ENCODE measurements at places on chromosomes 12 and 14.
A peak's percentile ranks its signal among the peaks of the same experiment; 100 is the strongest.

DNA sequence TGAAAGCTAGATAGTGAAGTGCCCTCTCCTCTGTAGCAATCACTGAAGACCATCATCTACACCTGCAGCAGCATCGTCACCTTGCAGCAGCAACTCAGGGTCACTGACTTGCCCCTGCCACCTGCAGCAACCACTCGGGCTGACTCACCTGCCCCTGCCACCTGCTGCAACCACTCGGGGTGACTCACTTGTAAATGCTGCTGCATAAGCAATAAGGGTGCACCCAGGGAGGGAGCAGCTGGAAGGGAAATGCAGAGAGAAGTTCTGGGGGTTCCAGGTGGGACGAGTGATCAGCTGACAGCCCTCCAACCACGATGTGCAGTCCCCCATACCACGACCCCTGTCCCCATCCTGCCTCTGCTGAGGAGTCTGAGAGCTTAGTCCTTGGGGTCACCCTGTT, 357.1 kb upstream of the SFSWAP start:
- no peak for DNase-seq

GRCh38 chr14:60067882-60068281, 23.8 kb upstream of the PCNX4 start:
- no peak for DNase-seq

DNA sequence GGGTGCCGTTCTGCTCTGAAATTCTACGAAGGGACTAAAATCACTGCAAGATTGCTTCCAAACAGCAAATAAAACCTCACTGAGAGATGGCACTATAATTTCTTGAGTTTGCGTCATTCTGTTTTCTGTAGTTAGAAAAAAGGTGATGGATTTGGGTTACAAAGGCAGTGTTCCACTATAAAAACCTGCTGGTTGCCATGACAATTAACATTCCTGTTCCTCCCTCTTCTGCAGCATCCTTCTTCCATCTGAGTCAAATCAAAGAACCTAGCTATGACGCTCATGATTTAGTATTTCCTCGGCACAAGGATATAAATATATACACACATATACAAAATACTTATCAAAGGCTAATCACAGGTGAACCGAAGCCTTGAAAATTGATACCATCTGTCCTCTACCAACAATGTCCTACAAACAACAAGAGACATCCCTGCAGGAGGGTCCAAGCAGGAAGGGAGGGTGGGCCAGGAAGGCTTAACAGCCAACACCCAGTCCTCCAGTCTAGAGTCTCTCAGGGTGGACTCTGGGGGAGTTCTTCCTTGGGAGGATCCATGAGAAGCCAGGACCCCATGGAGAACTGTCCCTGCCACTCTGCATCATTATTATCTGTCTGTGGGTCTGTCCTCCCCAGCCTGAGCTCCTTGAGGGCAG, 21.4 kb downstream of the TMCC3 start:
- DNase-seq, result no peak

DNA sequence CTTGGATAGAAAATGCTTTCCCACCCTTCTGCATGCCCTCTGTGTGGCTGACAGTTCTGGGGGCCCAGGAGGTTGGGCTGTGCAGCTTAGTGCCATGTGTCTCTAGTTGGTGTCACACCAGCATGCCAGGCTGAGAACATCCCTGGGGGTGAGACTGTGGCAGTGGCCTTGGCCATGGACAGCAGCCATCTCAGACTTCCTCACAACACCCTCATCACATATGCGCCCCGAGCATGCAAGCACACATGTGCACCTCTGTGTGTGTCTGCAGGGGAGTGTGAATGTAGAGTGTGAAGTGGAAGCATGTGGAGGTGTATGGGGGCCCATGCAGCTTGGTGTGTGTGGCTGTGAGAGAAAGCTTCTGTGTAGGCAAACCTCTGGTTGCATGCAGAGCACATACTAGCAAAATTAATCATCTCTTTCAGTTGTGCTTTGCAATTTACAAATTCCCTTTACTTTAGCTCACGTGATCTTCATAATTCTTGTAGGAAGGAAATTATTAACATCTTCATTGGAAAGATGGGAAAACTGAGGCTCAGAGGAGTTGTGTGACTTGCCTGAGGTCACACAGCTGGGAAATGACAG, 8.4 kb downstream of the ASIC1 start:
- DNase-seq, result no peak

DNA sequence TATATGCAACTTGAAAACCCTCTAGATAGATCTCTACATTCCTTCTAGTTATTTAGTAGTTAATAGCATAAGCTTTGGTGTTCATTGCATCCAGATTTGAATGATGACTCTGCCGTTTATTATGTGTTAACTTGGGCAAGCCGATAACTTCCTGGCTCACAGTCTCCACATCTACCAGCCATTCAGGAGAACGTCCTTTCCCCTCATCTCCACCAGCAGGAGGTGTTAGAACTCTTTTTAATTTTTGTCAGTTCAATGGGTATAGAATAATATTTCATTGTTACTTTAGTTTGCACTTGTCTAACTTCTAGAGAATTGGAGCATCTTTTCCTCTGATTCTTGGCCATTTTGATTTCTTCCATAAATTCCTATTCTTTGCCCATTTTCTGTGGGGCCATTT, 30.0 kb upstream of the WSCD2 start:
- no peak for DNase-seq

GRCh38 chr12:119704065-119704747, 36.3 kb downstream of the PRKAB1 start:
- DNase-seq, result no peak

DNA sequence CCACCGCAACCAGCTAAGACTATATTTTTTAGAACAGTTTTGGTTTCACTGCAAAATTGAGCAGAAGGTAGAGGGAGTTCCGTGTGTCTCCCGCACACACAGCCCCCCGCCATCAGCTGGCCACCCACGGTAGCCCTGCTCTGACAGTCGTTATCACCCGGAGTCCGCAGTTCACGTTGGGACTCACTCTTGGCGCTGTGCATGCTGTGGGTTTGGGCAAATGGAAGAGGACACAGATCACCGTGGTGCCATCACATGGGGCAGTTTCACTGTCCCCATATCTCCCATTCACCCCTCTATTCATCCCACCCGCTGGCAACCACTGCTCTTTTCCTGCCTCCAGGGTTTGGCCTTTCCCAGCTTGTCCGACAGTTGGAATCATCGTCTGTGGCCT, 31.8 kb upstream of the ULK1 start:
- no peak for DNase-seq

GRCh38 chr14:89110110-89110509, 285.7 kb downstream of the TTC8 start:
- DNase-seq, result no peak

- DNase-seq, result no peak
These were observed 42.7 kb downstream of the AEBP2 start for GRCh38 chr12:19482036-19482435.

DNA sequence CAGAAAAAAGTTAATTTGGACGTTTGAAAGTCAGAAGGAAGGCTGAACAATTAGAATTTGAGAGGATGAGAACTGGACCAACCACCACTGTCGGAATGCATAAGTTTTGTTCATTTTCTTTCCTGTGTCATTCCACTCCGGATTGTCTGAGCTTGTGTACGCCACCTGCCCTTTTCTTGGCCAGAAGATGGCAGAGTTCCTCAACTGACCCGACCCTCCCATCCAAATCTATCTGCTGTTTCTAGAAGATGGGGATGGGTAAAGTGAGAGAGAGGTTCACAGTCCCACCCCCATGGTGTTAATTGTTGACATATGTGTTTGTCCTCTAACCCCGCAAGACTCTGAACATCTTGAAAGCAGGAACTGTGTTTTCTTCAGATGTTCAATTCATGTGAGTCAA, 388.0 kb downstream of the VRK1 start:
- DNase-seq, result no peak

DNA sequence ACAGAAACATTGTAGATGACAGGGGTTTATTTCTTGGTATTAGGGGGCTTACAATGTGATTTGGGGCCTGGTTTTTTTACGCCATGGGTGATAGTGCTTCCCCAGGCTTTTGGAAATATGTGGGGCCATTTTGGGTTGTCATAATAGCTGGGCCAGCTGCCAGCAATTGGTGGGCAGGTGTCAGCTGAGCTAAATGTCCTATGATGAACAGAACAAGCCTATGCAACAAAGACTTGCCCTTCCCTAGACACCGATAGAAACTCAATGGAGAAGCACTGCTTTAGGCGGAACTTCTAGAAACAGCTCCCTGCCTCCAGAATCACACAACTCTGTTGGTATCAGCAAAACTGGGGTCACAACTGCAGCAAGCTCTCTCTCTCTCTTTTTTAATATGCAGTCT, 5.1 kb upstream of the B4GALNT1 start:
- DNase-seq, result no peak

DNA sequence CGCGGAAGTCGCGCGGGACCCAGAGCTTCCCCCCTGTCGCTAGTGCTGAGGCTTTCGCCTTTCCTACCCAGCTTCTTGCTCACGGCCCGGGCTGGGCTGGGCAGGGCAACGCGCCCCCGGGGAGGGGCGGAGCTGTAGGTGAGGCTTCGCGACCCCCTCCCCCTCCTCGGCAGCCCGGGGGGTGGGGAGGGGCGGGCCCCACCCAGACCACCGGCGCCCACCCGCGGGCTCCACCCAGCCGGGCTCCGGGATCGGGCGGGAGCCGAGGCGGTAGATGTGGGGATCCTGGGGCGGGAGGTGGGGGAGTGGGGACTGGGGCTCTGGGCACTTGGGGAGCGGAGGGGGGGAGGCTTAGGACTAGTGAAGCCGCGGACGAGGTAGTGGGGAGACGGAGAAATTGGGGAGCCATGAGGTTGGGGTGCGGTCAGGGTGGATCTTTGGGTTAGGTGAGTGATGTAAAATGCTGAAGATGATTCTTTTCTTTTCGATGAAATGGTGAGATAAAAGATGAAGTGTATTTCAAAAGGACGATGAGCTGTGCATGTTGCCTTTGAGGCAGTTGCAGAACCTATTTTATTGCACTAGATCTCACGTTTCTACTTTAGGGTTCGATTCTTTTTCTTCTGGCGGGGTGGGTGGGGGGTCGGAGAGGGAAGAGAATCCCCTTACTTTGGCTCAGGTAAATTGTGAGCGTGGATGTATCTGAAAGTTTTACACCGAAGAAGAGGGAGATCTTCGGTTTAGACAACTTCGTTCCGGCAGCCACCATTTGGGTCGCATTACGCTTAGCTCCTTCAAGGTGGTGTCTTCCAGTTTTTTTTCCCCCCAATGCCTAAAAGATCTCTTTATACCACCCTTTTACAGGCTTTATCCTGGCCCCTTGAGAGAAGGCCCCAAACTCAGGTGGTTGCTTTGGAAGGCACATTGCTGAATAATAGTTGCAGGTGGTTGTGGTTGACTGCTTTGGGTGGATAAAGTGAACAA, 619 bp downstream of the ERC1 start:
- no peak for DNase-seq

DNA sequence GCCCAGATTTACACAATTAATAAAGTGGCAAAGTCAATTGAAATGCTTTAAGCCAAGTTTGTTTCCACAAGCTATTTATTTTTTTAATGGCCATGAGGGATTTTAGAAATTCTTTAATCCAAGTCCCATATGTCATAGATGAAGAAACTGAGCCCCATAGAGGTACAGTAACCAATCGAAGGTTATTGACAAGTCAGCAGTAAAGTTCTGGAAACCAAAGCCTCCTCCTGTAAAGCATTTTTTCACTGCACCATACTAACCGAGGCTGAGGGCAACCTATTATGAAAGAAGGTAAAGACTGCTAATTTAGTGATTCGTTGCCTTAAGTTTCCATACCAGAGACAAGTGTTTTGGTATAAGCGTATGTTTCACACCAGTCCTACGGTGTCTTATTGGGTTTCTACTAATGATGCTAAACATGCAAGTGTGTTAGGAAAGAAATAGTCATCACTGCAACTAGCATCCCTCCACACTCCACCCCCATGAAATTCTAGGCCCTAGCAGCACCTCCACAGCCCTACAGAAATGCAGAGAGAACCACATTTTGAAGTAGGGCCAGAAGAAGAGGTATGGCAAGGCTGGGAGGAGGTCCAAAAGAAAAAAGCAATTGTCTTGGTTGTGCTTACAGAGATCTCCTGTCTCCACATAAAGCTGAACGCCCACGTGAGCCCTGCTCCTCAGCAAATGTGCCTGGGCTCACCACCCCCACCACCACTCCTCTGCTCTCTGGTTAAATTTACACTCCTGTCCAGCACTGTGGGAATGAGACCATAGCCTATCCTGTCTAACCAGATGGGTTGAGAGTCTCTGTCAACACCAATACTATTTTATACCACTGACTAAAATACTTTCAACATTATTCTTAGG, 271.1 kb upstream of the G2E3 start:
- no peak for DNase-seq

GRCh38 chr12:99135376-99135775, 490.3 kb downstream of the APAF1 start:
- DNase-seq, result no peak

DNA sequence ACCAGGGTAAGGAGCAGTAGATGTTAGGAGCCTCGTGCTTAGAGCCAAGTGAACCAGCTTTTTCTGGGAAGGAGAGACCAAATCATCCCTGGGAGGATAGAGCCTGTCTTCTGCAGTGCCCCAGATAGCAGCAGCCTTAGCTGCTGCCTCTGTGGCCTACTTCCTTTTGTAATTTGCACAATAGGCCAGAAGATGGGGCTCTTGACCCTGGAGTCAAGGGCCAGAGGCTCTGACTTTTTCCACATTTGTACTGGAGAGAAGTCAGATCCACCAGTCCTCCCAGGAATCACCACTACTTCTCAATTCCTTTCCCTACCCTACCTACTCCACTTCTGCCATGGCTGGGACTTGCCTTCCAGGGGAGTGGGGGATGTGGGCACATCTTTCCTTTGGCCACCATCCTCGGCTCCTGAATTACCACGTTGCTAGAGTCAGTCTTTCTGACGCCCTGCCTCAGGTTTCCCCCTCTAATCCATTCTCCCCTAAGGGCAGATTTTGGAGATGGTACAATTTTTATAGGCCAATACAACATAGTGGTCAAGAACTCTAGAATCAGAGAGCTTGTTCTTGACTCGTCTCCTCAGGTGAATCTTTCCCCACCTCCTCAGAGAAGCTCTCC, 3.3 kb upstream of the SLC4A8 start:
- peak; percentile 28 for DNase-seq

DNA sequence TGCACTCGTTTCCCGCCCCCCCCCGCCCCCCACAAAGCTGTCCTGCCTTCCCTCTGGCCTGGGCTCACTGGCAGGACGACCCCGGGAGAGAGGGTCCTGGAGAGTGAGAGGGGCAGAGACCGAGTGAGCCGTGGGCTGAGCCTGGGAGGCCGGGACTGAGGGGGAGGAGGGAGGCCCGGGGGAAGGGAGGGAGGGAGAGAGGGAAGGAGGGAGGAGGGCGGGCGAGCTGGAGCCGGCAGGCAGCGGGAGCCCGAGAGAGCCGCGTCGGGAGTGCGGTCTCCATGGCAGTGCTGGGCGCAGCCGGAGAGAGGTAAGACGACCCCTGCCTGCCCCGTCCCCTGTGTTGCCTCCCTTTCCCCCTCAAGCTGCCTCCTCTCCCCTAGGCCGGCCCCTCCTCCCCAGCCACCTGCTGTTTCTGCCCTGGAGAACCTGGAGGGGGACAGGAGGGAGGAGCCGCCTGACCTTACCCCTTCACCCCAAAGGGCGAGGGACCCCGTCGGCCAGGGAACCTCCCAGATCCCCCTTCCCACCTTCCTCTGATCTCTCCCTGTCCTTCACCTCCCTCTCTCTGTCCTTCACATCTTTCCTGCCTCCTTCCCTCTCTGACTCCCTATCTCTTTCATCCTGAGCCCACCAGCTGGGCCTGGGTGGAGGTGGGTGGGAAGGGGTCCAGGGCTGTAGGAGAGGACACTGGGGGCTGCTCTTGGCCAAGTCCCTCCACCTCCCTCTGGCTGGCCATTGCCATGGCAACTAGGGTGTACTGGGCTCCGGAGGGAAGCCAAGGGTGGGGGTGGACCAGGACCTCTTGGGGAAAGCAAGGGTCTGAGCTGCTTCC, at the start of gene GPR162:
GPR162 (plus strand) TSS at position 231 of the 835 bp plus-strand sequence. CDS start 2,078 bp downstream, outside the sequence.
- peak; percentile 78 for DNase-seq

GRCh38 chr14:70886421-70887206, 20.6 kb upstream of the PCNX1 start:
- DNase-seq, result no peak

GRCh38 chr12:33180918-33181317, 258.7 kb downstream of the SYT10 start:
- no peak for DNase-seq

Measured in iPS DF 19.7 (cell line).